LoVo (cell line): ENCODE measurements at places on chromosomes 6 and 20.
A peak's percentile ranks its signal among the peaks of the same experiment; 100 is the strongest.

GRCh38 chr20:51613580-51613979, 71.1 kb upstream of the NFATC2 start:
- no peak for DNase-seq

DNA sequence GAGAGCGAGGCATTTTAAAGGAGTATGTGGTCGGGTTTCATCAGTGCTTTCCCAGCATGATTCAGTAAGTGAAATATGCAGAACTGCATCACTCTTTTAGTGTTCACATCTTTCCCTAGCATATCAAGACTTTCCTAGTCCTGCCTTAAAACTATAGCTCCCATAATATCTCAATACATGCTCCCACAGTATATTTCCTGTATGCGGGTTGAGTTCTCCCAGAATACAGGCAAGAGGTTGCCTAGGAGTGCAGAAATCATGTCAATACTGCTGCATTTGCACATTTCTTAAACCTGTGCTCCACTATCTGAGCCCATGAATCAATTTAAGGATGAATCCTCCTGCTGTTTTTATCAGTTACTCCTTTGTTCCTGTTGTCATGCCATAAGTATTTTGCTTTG, 386.6 kb upstream of the SLC35B3 start:
- DNase-seq, result no peak

GRCh38 chr6:4320860-4321259, 185.5 kb upstream of the ECI2 start:
- DNase-seq, result peak; percentile 82

DNA sequence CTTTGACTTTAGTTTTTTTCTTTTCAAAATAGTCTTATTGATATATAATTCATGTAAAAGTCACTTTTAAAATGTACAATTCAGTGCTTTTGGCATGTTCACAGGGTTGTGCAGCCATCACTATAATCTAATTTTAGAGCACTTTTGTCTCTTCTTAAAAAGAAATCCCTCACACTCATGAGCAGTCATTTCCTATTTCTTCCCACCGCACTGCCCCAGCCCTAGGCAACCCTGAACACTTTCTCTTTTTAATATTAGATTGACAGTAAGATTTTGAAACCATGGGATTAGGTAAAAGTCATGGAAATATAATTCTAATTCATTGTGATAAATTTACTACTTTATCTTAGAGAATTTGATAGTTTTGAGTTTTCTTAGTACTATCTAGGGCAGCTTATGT, 309.4 kb downstream of the UTRN start:
- no peak for DNase-seq

DNA sequence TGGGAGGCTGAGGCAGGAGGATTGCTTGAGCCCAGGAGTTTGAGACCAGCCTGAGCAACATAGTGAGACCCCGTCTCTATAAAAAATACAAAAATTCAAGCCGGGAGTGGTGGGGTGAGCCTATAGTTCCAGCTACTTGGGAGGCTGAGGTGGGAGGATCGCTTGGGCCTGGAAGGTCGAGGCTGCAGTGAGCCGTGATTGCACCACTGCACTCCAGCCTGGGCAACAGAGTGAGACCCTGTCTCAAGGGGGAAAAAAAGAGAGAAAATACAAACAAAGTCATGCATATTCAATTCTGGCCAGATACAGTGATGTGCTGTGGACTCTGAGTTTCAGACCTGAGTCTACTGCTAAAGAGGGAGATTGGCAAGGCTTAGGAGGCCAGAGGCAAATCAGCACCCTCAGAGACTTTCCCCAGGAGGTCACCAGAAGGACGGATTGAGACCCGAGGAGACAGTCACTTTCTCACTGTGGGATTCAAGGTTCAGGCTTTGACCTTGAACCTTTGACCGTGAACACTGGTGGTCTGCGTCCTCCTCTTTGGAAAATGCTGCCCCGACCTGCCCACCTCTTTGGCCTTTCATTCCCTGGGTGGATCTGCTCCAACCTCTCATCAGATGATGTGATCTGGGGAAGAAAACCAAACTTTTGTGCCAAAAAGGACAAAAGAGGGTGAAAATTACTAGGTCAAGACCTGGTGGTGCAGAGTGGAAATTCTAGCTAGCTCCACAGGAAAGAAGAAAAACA, 31.2 kb downstream of the TGM2 start:
- DNase-seq, result no peak

GRCh38 chr6:153625089-153625488, 414.0 kb upstream of the OPRM1 start:
- DNase-seq, result no peak

DNA sequence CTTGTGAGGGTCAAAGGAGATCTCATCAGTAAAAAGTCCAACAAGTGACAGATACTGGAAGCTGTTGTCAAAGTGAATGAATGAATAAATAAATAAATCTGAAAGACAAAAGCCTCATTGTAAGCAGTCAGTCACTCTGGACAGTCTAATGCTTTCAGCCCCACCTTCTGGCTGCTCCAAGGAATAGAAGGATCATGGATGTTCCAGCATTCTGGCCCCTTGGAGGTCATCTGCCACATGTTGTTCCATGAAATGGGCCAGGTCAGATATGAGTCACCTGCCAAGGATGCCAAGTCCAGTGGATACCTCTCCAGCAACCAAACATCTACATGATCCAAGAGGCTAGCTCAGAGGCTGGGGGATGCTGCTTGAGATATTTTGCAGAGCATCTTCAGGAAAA, 185.6 kb downstream of the BMP7 start:
- no peak for DNase-seq

DNA sequence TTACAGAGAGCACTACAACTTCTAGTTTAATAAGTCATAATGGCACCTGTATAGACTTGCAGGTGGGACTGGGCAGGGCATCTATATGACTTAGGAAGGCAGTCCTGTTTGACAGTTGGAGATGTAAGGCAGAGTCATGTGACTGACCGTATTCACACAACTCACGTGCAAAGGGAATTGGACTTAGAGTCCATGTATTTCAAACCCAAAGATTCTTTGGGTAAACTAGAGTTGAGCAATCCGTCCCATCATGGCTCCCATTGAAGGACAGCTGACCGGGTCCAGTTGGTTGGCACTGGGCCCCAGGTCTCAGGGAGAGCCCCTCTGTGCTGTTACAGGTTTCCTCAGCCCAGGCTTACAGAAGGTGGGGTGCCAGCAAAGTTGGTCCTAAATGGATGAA, 121.9 kb downstream of the ARID1B start:
- no peak for DNase-seq

DNA sequence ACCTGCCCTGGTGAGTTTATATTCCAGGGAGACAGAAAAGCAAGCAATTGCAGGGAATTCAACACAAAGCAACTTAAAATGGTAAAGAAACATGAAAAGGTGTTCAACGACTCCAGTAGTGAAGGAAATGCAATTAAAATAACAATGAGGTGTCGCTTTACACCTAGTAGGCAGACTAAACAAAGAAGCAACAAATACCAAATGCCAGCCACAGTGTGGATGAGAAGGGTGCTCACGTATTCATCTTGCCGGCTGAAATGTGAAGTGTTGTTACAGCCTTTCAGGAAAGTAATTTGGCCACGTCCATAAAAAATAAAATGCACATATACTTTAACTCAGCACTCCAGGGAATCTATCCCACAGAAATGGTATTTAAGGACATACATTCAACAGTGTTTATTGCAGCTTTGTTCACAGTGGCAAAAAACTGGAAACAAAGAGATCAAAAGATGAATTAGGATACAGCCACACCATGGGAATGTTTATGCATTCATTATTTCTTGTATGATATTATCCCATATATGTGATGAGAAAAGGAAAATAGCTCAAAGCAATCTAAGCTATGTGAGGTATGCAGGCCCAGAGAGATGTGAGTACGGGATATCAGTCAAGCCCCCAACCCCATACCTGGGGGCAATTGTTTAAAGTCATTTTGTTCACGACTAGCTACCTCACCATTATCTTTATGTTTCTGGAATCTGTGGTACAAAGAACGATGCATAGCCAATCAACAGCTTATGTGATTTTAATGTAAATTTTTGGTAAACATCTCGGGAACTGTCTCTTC, 266.0 kb upstream of the SOX4 start:
- DNase-seq, result no peak

GRCh38 chr6:133300896-133301295, 59.7 kb downstream of the EYA4 start:
- DNase-seq, result no peak

DNA sequence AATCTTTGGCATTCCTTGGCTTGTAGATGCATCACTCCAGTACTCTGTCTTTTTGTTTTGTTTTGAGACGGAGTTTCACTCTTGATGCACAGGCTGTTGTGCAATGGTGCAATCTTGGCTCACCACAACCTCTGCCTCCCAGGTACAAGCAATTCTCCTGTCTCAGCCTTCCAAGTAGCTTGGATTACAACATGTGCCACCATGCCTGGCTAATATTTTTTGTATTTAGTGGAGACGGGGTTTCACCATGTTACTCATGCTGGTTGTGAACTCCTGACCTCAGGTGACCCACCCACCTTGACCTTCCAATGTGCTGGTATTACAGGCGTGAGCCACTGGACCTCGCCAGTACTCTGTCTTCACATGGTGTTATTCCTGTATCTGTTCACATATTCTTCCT, 35.8 kb upstream of the LGSN start:
- no peak for DNase-seq

- DNase-seq, result peak; percentile 61
Measured at GRCh38 chr6:44730771-44731391, 343.4 kb downstream of the CDC5L start.

GRCh38 chr6:33319939-33320314, 2.4 kb upstream of the ZBTB22 start:
- no peak for DNase-seq

- no peak for DNase-seq
Measured at GRCh38 chr6:53335224-53335994, 13.3 kb downstream of the ELOVL5 start.

DNA sequence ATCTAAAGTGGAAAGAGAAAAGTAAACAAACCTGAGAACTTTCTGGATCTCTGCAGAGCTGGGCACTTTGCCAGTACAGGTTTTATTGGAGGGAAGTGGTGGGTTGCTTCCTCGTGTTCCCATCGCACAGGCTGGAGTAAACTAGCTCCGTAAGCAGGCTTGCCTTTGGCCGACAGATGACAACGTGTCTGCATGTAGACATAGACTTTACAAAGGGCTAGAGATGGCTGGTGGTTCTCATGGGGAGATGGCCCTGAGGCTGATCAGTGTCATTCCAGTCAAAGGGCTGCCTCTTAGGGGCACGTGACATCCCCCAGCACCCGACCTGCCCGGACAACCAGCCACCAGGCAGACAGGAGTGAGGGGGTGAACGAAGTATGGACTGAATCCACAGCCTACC, 98.8 kb downstream of the YTHDF1 start:
- DNase-seq, result no peak

DNA sequence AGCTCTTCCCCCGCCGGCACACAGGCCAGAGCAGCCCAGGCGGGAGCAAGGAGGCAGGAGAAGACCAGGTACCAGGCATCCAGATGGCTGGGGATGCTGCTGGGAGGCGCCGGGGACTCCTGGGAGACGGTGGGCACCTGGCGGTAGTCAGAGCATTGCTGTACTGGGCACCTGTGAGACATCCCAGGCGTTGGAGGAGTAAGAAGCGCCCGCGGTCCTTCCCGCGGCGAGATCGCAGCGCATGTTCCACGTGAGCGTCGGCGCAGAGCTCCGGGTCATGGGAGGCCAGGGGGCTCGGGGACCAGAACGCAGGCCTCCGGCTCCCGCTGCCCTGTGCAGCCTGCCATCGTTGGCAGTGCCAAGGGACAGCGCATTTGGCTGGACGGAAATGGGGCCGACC, 293.7 kb upstream of the CDYL start:
- no peak for DNase-seq

GRCh38 chr6:2969549-2969948, 1.8 kb downstream of the SERPINB6 start:
- no peak for DNase-seq

GRCh38 chr20:61931476-61932198, 134.0 kb downstream of the TAF4 start:
- no peak for DNase-seq

- DNase-seq, result no peak
Measured at GRCh38 chr20:62890444-62890843, 28.8 kb upstream of the TCFL5 start.

DNA sequence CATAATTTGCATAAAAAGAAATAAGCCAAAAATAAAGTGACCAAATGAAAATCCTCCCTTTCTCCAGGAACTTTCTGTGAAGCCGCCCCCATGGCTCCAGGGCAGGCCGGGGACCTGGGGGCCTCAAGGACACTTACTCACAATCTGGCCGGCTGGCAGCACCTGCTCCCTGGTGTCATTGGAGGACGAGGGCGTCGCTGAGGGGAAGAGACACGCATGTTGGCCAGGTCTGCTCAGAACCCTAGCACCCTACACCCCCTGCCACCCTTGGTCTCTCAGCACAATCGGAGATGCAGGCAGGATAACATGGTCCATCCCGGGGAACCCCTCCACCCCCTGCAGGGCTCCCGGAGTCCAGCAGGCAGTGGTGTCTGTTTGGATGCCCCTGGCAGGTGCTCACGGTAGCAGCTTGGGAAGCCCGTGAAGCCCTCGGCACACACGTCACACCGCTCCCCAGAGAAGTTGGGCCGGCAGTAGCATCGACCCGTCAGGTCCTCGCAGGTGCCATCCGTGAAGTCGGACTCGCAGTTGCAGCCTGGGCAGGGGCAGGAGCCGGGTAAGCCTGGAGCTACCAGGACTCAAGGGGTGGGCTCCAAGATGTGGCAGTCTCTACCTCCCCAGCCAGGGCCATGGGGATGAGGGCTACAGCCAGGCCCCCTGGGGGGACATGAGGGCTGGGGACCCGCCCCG, 21.3 kb downstream of the LAMA5 start:
- DNase-seq, result no peak

GRCh38 chr6:44475779-44476434, 88.4 kb downstream of the CDC5L start:
- peak; percentile 79 for DNase-seq

DNA sequence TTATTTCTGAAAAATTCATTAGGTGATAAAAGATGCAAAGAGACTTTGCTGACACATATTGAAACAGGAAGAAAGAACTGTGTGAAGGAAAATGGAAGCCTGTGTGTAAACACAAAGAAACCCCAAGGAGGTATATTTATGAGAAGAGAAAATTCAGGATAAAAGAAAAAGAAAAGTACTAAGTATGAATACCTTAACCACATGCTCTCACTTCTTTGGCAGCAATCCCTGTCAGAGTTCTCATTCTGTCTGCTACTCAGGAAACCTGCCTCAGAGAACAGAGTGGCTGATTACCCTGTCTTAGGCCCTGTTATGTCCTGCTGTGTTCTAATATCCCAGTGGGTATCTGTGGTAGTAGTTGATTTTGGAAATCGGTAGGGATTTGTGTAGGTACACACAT, 457.9 kb downstream of the TBC1D32 start:
- no peak for DNase-seq

DNA sequence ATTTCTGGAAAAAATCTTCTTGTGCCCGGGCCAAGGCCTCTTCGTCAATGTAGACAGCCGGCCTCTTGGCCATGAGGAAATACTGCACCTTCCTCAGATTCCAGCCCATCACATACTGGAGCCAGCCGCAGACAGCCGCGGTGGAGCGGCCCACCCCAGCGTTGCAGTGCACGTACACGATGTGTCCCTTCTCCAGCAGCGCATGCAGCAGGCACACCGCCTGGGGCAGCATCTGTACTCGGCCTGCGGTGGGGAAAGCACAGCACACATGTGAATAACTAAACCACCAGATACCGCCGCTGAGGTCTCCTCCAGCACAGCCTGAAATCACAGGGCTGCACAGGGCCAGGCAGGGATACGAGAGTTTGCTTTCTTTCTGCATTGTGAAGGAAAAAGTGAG, 107.9 kb downstream of the EPM2A start:
- no peak for DNase-seq

GRCh38 chr6:75855052-75855451, 106.0 kb downstream of the MYO6 start:
- peak; percentile 6 for DNase-seq

GRCh38 chr6:158818581-158819212, 471 bp downstream of the EZR start:
- DNase-seq, result peak; percentile 70
